Activated naive CD4-positive, alpha-beta T cell treated with anti-CD3 and anti-CD28 coated beads, Interleukin-2, amount 50 U/mL, for 72 hours (primary cell): ENCODE measurements at places on chromosomes 7 and 10.

DNA sequence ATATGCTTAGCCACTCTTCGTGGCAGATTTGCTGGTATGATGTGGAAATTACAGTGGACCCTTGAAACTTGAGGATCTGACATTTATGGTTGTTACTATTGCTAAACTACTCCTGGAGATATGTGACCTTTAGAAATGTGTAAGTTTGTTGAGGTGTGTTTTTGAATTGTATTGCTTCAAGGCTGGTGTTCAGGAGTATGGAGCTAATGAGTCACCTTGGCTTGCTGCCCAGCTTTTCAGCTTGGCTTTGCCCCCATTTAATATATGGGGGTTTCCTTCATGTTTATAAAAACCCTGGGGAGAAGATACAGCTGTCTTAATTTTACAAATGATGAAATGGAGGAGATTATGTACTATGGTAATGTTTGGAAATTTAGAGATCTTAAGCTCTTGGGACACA, 11.6 kb downstream of the HBP1 start:
- DNase-seq: no peak

DNA sequence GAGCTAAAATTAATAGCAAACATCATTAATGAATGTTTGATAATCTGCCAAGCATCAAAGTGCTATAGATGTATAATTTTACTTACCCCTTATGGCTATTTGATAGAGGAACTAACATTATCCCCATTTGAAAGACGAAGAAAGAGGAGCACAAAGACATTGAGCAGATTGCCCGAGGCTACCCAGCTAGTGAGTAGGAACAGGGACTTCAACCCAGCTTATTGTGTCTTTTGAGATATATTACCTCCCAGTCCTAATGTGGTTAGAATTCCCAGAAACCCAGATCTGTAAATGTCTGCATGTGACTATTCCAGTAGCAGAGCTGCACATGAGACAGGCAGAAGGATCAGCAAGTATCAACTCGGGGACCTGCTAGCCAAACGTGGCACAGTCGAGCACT, 160.1 kb upstream of the AOAH start:
- no peak for DNase-seq

GRCh38 chr7:144821067-144821466, 14.8 kb downstream of the TPK1 start:
- DNase-seq: peak; percentile 20

- DNase-seq: no peak
Observed at GRCh38 chr7:111528331-111528730, 34.0 kb downstream of the IMMP2L start.

GRCh38 chr7:28481091-28481926, 69.0 kb downstream of the CREB5 start:
- no peak for DNase-seq

GRCh38 chr7:94338921-94339371, 55.7 kb upstream of the COL1A2 start:
- no peak for DNase-seq

DNA sequence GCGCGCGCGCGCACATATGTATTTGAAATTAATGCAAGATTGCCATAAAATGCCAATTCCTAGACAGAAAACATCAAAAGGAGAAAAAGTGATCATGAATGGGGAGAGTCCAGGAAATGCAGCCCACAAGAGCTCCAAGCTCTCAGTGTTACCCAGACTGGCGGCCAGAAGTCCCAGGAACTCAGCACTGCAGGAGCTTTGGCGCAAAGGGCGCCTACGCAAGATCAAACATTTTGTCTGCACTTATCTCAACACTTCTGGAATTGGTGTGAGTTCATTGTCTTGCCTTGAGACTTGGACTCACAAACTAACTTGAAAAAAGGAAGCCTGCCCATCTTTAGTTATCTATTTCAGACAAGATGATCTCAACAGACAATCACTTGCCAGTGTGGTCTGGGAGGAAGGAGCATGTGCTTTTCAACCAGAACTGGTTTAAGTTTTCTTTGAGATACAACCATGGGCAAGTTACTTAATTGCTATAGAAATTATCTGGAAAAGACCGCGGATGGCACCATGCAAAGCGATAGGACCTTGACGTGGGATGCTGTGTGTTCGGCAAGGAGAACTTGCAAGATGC, 77.2 kb downstream of the KIAA1549 start:
- DNase-seq: no peak

DNA sequence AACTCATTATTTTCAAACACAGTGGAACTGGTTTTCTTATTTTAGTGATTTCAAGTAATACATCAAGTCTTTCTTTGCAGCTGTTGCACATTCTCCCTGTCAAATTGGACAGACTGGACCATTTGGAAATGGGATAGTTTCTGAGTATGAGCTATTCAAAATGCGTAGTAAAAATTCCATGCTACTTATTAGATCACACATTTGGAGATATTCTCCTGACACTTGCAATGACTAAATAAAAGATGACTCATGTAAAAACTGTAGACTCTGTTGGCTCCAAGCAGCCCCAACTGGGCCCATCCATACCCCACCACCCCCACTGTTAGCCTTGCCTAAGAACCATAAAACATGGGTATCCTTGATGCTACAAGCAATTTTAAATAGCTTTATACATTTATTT, 25.9 kb upstream of the BICC1 start:
- DNase-seq: no peak

DNA sequence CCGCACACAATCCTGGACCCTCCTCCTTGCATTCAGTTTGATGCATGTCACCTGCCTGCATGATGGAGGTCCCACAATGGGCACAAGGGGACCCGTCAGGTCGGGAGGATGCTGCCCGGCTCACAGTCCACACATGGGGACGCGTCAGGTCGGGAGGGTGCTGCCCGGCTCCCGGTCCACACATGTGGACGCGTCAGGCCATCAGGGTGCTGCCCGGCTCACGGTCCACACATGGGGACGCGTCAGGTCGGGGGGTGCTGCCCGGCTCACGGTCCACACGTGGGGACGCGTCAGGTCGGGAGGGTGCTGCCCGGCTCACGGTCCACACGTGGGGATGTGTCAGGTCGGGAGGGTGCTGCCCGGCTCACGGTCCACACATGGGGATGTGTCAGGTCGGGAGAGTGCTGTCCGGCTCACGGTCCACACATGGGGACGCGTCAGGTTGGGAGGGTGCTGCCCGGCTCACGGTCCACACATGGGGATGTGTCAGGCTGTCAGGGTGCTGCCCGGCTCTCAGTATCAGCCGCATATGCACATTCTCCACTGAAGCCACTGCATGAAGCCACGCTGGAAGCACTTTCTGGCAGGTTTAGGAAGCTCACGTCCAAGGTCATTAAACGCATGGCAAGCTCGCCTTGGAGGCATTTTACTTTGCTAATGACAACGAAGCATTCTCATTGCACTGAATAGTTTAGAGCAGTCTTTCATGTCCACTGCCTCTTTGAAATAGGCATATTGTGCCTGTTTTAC, 50.3 kb downstream of the DIP2C start:
- DNase-seq: no peak

GRCh38 chr10:73781548-73781878, 335 bp upstream of the CHCHD1 start:
- DNase-seq: no peak

GRCh38 chr7:27863880-27864279, 123.9 kb downstream of the TAX1BP1 start:
- DNase-seq: no peak

DNA sequence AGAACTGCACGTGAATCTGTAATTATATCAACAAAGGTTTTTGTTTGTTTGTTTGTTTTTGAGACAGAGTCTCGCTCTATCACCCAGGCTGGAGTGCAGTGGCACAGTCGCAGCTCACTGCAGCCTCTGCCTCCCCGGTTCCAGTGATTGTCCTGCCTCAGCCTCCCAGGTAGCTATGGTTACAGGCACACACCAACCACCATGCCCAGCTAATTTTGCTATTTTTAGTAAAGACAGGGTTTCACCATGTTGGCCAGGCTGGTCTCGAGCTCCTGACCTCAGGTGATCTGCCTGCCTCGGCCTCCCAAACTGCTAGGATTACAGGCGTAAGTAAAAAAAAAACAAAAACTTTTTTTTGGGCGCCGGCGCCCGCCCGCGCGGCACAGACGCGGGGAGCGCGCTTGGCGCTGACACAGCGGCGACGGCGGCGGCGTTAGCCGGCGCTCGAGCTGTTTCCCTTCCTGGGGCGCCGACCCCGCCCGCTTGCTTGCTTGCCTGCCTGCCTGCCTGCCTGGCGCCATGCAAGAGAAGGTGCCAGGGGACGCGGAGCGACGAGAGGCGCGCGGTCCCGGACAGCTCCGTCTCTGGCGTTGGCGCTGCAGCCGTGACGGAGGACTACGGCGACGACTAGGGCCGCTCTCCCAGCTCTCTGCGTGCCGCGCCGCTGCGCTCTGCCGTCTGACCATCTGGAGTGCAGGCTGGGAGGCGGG, 171.4 kb upstream of the NUPR2 start:
- no peak for DNase-seq

GRCh38 chr7:133060004-133060403, 21.9 kb downstream of the CHCHD3 start:
- DNase-seq: no peak

- no peak for DNase-seq
Observed at GRCh38 chr10:108203905-108204527, 1039.5 kb upstream of the SORCS1 start.

DNA sequence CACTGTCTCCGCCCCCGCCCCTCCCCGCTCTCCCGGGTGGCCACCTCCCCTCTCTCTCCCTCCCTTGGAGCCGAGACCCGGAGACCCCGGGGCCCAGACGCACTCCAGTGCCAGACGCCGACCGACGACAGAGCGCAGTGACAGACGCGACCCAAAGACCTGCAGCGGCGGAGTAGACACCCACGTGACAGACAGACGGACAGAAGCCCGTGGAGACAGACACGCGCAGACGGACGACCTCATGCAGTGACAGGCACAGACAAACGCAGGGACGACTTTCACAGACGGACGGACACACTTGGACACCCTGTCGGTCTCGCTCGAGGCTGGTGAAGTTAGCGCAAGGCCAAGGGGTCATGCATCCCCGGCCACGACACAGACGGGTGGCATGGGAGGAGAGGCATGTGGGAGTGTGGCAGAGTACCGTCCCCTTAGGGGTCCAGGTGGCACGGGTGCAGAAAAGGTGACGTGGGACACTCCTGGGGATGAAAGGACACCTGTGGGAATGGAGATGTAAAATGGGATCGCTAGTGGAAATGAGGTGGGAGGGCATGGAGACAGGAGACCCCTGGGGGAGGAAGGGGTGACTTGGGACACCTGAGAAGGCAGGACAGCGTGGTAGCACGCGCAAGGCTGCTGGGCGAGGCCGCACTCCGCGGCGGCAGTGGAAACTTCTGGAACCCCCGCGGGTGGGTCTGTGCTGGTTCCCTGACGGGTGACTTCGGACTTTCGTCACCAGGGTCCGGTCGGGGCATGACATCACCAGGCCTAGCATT, 456 bp upstream of the ACHE start:
- DNase-seq: no peak

DNA sequence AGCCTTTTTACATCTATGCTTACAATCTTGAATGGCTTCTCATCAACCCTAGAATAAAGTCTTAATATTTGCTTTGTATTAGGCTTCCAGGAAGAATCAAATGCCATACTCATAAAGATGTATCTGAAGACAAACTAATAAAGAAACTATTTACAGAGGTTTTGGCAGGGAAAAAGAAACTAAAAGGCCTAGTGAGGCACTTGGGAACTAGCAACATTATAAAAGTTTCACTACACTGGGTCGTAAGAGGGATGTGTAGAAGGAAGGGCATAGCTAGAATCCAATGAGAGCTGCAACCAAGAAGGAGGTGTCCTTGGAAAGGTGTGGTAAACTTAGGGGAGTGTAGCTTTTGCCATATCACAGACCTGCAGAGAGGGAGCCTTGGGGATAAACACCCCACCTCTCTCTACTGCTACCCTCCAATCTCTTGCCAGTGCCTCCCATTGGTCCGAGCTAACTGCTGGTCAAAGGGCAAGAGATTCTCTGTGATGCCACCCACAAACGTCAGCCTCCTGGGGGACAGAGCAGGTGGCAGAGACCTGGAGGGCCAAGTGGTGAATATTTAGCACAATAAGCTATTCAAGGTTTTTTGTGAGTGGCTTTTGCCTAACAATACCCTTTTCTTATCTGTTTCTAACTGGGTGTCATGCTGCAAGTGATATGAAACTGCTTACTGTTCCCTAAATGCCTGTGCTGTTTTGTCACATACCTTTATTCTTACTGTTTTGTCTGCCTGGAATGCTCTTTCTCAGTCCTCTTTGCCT, 60.7 kb downstream of the CPED1 start:
- no peak for DNase-seq

DNA sequence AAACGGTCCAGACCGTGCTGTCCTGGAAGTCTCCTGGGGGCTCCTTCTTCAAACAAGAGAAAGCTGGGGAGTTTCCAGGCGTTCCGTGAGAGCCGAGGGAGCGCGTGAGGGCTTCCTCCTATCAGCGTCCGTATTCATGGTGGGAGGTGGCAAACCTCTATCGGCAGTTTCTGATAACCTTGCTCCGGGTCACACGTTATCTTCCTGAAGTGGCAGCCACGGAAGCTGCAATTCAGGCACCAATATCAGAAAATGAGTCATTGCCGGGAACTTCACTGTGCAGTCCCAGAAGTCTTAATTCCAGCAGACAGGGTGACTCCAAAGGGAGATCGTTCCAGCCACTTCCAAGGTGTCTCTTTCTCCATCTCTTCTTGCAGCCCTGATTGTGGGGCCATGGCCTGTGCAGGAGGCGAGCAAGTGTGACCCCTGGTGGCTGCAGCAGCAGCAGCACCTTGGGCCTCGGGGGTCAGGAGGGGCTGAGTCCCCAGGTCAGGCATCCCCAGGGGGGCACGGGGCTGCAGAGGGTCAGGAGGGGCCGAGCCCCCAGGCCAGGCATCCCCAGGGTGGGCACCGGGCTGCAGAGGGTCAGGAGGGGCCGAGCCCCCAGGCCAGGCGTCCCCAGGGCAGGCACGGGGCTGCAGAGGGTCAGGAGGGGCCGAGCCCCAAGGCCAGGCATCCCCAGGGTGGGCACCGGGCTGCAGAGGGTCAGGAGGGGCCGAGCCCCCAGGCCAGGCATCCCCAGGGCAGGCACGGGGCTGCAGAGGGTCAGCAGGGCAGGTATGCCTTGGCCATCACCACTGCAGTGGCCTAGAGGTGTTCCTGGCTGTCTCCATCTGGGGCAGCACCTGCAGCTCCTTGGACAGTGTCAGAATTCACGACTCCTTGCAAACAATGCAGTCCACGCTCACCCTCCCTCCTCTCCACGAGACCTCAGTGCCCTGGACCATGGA, 538.7 kb downstream of the DNAJB6 start:
- peak; percentile 62 for DNase-seq

GRCh38 chr7:115249080-115249479, 327.2 kb downstream of the MDFIC start:
- DNase-seq: no peak

DNA sequence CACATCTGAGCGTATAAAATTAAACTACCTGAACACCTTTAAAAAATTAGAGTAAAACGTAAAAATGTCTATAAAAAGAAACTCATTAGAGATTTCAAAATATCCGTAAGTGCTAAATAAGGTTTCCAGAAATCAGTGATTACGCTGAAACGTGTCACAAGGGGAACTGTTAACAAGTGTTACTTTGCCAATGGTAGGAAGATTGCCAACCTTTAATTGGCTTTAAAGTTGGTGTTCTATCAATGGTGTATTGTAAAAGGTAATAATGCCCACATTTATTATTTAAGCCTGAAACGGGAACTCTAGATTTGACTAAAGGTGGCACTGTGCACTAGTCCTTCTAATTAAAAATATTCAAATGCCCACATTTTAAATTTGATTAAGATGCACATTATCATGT, 37.8 kb upstream of the HIBADH start:
- DNase-seq: no peak
